ENCODE measurements at places on chromosomes 7 and 10.

- peak; percentile 81 for DNase-seq
These were observed 85.3 kb upstream of the CCDC6 start for GRCh38 chr10:59991661-59992060.

DNA sequence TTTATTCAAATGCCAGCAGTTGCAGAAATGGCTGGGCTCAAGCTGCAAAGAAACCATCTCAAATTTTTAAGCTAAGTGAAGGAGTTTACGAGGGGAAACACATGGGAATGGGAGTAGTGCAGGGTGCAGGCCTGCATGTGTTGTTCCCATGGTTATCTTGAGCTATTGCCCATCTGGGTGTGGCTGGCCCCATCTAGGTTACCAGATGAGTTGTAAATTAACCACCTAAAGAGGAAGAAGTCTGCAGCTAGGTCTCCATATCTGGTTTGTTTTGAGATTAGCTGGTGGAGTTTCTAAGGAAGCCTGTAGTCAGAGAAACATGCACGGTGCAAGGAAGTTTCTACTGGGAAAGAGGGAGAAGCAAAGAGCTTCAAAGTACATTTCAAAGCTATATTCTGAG, 23.3 kb upstream of the STEAP2 start:
- DNase-seq, result no peak

GRCh38 chr7:43124388-43124787, 11.9 kb downstream of the HECW1 start:
- no peak for DNase-seq

DNA sequence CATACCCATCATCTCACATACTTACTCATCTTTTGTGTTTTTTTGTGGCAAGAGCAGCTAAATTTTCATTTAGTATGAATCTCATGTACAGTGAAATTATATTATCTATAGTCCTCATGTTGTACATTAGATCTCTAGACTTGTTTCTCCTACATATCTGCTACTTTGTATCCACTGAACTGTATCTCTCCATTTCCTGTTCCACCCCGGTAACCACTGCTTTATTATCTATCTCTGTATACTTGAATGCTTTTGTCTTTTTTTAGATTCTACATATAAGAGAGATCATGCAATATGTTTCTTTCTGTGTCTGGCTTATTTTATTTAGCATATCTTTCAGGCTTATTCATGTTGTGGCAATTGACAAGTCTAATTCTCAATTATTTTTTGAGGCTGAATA, 125.1 kb downstream of the ANKRD7 start:
- DNase-seq, result no peak

DNA sequence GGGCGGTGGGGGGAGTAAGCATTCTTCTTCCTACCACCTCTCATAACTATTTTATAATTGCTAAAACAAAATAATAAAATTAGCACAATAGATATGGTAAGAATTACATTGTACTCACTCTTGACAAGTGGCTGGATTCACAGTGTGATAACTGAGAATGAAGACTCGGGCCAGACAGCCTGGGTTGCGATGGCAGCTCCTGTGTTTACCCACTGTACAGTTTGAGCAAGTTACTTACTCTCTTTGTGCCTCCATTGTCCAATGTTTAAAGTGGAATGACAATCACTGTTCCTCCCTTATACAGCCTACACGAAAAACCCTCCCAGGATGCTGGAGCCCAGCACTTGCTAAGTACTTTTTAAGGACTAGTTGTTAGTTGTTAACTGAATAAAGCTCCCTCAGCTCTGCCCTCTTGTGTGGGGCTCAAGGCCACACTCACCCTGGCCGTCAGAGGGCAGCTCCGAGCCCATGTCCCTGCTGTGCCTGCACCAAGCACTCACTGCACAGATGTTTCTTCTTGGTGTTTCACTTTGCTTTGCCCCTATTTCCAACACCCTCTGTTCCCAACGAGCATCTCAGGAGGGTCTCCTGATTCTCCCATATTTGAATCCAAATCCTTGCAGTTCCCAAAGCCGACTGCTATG, 56.4 kb upstream of the NPS start:
- no peak for DNase-seq

- DNase-seq, result no peak
These were observed 29.7 kb downstream of the UNC5B start for GRCh38 chr10:71241830-71242621.

- no peak for DNase-seq
These were observed 1.2 kb downstream of the DLG5 start for GRCh38 chr10:77925410-77925794.

DNA sequence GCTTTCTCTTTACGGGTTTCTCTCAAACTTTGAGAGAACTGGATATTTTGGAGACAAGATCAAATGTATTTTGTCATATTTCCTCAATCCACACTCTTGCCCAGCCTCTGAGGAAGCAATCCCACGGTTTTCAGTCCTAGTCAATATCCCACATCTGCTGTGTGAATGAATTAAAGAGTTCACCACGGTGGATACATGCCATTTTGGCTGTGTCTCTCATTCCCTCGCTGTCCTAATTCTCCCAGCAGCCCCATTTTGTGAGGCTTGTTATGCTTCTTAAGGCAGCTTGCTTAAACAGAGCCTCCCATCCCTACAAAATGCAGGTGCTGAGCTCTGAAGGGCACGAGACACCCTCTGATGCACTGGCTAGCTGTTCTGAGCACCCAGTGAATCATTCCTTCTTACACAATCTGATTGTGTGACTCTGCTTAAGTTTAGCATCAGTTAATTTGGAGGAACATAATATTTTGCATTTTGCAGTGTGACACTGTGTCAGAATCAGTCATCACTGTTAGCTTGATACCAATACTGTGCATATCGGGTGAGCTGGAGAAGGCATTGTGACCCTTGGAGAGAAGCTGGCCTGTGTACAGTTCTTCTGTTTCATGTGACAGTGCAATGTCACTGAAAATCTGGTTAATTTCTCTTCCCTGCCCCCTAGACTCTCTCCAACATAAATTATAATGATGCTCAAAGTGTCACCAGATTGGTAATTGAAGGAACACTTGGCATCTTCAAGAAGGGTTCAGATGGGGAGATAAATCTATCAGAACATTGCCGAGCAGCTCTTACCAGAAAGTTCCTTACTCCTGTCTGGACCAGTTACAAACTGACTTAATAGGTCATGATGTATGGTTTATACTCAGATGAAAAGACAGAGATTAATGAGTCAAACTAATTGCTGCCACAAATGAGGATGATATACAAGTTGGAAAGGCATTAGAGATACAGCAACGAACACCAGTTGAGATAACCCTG, 103.7 kb upstream of the AOAH start:
- no peak for DNase-seq

- no peak for DNase-seq
These were observed 88.0 kb downstream of the OR13A1 start for GRCh38 chr10:45227456-45227855.

DNA sequence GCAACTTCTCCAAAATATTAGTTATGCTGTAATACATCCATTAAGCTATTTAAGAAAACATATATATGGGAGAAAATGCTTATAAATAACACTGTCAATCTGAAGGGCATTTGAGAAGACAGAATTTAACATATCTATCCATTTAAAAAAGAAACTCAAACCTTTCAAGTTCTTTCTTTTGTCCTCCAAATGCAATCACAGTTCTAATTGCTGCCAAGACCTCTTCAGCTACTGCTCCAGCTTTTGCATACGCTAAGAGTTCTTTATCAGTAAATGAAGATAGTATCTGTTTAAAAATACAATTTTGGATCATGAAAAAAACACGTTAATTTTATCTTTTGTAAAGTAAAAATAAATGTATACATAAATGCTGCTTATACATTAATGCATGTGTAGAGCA, 39.6 kb downstream of the ABCB1 start:
- DNase-seq, result no peak

DNA sequence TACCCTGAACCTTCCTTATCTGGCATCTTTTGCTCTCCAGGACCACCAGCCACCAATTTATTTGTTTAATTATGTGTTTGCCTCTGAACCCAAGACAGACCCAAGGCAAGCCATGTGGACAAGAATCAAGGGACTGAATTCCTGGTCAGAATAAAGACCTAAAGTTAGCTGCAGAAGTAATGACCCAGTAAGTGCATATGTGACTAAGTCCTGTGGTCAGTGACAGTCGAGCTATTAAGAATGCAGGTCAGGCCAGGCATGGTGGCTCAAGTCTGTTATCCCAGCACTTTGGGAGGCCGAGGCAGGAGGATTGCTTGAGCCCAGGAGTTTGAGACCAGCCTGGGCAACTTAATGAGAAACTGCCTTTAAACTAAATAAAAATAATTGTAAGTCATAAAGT, 139.4 kb downstream of the CCDC71L start:
- DNase-seq, result no peak

DNA sequence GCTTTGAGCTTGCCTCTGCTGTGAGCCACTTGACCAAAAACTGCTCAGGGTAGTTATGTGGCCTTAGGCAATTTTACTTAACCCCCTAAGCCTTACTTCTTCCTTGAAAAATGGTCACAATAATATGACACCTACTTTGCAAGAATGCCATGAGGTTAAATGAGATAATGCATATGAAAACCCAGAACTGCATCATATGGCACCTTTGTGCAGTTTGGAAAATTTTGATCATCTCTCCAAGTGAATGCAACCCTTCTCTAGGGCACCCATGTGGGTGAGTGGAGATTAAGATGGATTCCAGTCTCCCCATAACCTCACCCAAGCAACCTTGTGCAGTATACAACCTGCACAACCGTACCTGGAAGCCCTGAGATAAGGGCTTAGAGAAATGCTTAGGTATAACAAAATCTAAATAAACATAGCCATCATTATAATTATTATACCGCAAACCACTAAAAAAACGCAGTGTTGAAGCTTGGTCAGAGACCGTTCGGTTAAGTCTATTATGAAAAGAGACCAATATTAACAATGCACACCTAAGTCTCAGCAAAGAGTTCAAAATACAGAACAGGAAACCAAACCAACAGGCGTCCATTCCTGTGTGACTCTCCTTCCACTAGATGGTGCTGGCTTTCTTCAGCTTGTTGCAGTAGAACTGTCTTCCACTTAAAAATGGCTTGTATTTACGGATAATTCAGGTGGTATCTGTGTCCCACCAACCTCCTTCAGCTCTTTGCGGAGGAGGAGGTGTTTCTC, 21.0 kb upstream of the ASB15 start:
- DNase-seq, result peak; percentile 23

GRCh38 chr7:72015136-72015535, 397.0 kb downstream of the CALN1 start:
- DNase-seq, result no peak

- no peak for DNase-seq
These were observed 187.4 kb downstream of the CDC14C start for GRCh38 chr7:49111706-49112105.

- no peak for DNase-seq
These were observed 179.8 kb upstream of the CSTF2T start for GRCh38 chr10:51879238-51879637.

- DNase-seq, result no peak
These were observed 23.0 kb downstream of the CDC123 start for GRCh38 chr10:12218991-12219390.

GRCh38 chr7:147485660-147486210, 1104.8 kb upstream of the C7orf33 start:
- DNase-seq, result no peak

- DNase-seq, result no peak
These were observed 536.5 kb downstream of the TNS3 start for GRCh38 chr7:47045207-47046051.

DNA sequence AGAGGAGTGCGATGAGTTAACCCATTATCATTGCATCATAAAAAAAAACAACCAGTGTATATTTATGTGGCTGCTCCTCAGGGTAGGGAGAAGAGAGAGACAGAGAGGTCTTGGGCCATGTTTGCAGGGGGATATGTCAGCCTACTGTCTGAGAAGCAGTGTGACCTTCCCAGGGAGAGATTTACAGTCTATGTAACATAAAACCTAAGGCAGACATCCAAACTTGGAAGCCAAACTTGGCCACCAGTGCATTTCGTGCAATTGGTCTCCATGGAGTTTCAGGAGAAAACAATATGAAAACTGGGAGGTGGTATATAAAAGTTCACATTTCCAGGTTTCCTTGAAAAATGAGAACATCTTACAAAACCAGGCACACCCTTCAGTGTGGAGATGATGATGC, 85.9 kb upstream of the CXCL12 start:
- DNase-seq, result no peak

- DNase-seq, result no peak
These were observed 11.7 kb upstream of the CALML3 start for GRCh38 chr10:5512881-5513612.

- DNase-seq, result no peak
These were observed 15.8 kb upstream of the SLF2 start for GRCh38 chr10:100896876-100897461.

- no peak for DNase-seq
These were observed 457 bp downstream of the ACADSB start for GRCh38 chr10:123009105-123009820.

DNA sequence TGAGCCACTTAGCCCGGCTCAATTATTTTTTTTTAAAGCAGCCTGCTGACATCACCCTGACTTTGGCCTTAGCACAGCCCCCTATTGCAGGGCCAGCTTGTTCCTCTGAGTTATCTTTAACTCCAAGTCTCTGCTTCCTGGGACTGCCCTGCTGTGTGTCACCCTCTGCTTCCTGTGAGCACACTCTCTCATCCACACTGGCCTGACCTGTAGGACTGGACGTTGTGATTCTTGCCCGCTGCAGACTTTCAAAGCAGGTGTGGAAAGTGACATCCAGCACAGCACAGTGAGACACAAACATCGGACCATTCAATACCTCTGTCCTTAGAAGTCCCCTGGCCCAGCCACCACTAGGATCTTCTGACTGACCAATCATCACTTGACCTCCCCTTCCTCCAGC, 26.4 kb upstream of the HSPA12A start:
- no peak for DNase-seq

GRCh38 chr10:131252567-131253276, 58.8 kb downstream of the TCERG1L start:
- no peak for DNase-seq

- DNase-seq, result no peak
These were observed 61.0 kb upstream of the INSYN2A start for GRCh38 chr10:127257395-127257794.

DNA sequence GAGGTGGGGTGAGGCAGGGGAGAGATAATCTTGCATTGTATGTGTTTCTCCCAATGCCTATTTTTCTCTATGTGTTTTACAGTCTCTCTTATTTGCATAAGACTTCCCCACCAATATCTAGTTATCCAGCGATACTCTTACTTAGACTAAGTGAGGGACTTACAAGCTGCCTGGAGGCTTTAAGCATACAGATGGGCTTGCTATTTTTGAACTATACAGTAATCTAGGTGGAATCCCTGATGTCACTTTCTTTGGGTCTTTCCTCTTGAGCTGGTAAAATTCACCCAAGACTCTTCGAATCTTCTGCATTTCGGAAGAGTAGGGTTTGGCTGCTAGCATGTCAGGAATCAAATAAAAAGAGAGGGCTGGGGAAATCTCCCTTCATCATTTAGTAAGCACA, 76.6 kb downstream of the NDUFB2 start:
- DNase-seq, result no peak

DNA sequence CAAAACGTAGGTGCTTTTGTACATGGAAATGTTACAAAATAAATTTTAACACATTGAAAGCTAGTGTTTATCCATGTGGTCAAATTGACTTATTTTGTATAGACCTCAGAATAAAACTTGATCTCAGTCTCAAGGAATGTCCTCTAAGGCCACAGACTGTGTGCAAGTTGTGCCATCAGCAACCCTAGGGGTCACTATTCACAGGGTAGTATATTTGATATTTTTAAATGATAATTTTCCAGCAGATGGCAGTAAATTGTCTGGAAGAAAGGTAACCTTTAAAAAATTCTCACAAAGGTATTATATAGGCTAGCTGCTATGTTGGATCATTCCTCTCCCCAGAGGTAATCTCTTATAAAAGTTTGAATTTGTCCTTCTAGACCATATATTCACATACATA, 12.9 kb upstream of the SNX10 start:
- no peak for DNase-seq

GRCh38 chr7:82049891-82050533, 280.2 kb upstream of the HGF start:
- DNase-seq, result no peak

Data from NCI-H187 treated with DMSO at 0.1 percent for 48 hours (cell line).